ENCODE measurements at places on chromosomes 3 and 15.

- DNase-seq: no peak
Measured at GRCh38 chr3:144369129-144369879, 397.7 kb downstream of the DIPK2A start.

DNA sequence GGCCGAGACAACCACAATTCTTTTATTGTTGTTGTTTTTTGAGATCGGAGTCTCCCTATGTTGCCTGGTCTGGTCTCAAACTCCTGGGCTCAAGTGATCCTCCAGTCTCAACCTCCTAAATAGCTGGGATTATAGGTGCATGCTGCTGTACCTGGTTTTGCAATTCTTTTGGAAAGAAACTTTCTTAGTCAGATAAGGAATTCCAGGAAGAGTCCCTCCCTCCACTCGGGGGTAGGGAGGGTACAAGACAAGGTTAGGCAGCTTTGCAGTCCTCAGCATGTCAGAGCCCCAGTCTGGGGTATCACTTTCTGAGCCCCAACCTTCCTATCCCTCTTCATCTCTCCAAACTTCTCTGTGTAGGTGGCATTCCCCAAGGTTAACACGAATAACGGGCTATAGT is 33.8 kb upstream of the FURIN start:
- no peak for DNase-seq

DNA sequence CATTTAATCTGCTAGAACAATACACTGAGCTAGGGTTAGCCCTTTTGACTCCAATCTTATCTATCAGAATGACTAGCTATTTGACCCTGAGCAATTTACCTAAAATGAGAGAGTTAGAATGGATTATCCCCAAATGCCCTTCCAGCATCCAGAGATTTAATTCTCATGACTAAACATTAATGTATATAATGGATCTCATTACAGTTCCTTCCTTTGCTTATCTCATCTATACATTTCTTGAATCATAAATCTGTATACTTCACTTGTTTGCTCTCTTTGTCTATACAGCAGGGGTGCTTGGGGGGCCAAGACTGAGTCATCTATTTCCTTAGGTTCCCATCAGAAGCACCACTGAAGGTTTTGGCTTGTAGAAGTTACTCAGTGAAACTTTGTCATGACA is 565.8 kb downstream of the IGSF11 start:
- DNase-seq: no peak

DNA sequence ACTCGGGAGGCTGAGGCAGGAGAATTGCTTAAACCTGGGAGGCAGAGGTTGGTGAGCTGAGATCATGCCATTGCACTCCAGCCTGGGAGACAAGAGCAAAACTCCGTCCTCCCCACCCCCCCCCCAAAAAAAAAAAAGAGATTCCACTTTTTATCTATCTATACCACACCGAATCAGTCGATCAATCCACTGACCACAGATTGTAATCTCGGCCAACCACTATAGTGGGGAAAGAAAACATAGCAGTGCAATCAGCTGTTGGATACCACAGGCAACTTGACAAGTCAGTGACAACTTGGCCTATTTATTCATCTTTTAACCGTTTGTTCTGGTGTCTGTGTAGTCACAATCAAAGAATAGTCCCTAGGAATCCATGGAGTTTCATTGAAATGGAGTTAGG is 299.2 kb downstream of the FHIT start:
- DNase-seq: no peak

DNA sequence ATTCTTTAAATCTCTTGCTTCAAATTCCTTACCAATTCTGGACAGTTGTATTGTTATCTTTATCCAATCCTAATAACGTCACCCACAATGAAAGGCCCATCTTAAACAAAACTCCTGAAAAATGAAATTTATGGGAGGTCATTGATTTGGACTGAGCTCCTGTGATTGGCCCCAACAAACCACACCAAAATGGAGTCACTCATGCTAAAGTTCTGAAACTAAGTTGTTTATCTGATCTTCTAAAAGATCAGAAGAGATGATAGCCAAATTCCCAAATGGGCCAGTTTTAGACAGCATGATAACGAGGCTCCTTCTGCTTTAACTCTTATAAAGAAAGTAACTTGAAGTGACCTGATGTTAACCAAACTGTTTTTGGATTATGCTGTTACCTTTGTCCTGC is 39.7 kb upstream of the GPD1L start:
- no peak for DNase-seq
